ELR (cell line): ENCODE measurements at places on chromosomes 7 and 10.

- no peak for DNase-seq
Observed at GRCh38 chr7:2978408-2978807, 65.3 kb downstream of the CARD11 start.

DNA sequence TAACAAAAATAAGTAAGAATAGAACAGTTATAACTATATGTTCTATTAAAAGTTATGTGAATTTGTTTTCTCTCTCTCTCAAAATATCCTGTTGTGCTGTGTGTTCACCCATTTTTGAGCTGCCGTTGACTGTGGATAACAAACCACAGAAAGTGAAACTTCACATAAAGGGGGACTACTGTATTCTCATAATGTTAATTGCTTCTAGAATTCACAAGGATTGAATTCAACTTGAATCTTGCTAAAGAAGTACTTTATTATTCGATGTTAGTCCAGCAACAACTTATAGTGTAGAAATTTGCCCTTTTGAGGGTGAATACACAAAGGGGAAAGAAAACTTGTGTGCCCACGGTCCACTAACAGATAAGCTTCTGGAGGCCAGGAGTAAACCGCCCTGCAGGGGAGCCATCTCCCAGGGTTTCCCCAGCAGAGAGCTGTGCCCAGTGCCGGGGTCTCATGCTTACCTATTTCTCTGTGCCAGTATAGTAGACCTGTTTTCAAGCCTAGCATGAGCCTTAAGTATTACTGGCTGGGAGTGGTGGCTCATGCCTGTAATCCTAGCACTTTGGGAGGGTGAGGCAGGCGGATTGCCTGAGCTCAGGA, 87.1 kb downstream of the KAT6B start:
- DNase-seq, result no peak

GRCh38 chr10:79238158-79238520, 109.1 kb upstream of the PPIF start:
- no peak for DNase-seq

- peak; percentile 74 for DNase-seq
Observed at GRCh38 chr10:78457804-78458482, 424.3 kb downstream of the RPS24 start.

DNA sequence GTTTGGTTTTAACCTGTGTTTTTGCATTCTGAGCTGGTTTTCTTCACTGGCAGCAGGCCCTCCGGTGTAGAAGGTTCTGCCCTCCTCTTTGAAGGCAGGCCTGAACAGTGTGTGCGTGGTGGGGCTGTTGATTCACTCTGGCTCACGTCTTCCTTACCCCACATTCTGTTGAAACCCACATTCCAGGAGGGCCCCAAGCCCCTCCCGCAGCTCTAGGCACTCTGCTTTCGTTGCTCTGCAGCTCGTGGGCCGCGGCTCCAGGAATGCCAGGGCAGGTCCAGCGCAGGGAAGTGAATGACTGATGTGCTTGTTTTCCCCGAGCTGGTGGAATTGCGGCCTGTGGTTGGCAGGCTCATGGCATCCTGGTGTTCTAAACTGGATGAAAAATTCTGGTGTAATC, 49.0 kb downstream of the HTRA1 start:
- DNase-seq, result peak; percentile 45

DNA sequence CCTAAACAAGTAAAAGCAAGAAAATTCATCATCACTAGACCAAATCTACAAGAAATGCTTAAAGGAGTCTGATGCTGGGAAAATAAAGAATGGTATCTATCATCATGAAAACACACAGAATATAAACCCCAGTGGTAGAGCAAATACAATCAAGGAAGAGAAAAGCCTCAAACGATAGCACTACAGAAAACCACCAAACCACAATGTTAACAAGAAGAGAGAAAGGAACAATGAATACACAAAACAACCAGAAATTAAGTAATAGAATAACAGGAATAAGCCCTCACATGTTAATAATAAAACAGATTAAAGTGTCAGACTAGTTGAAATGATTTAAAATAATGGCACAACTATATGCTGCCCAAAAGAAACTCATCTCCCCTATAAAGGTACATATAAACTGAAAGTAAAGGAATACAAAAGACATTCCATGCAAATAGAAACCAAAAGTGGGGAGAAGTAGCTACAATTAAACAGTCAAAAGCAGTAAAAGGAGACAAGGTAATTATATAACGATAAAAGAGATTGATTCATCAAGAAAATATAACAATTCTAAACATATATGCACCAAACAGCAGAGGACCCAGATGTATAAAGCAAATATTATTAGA, 77.3 kb downstream of the JMJD1C start:
- DNase-seq, result no peak

DNA sequence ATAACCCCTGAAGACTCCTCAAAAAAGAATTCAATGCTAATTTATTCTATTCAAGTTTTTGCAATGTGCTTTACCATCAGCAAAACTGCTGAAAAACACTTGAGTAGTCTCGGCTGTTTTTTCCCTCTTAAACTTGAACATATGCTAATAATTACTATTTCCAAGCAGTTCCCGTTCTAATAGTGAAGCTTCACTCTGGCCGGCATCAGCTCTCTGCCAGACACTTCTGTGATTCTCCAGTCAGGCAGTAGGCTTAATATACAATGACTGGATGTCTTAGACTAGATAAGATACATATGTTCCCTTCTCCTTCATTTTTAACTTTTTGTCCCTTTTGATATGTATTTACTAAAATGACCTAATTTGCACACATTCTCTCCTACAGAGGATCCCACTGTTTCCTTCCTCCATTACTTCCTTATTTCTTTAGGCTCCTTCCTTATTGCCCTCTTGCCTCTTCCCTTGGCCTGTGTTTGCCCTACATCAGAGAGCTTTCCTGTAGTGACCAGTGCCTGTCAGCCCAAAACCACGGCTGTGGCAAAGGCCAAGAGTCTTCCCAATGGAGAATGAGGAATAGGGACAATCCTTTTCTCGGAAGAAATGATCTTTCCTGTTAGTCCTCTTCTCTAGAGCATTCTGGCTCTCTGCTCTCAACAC, 23.5 kb downstream of the HEPACAM2 start:
- no peak for DNase-seq

DNA sequence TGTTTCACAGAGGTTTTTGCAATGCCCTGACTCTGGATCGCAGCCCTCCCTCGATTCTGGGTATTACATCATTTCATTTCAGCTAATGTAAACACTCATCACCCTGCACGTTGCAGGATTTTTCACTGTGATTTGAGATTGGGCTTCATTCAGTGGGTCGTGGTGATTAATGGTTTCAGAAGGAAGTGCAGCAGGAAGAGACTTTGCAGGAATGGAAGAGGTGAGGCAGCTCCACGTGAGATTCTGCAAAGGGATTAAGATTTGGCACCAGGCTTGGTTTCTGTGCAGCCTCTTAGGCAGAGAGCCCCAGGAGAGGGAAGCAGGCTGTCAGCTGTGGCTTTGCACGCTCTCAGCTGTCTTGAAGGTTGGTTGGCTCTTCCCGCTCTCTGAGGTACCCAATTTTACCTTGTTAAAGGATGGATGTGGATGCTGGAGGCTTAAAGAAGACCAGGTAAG, 95.2 kb downstream of the PLCE1 start:
- peak; percentile 22 for DNase-seq

- DNase-seq, result peak; percentile 80
Observed at GRCh38 chr7:100489824-100490223, 6.1 kb downstream of the NYAP1 start.

DNA sequence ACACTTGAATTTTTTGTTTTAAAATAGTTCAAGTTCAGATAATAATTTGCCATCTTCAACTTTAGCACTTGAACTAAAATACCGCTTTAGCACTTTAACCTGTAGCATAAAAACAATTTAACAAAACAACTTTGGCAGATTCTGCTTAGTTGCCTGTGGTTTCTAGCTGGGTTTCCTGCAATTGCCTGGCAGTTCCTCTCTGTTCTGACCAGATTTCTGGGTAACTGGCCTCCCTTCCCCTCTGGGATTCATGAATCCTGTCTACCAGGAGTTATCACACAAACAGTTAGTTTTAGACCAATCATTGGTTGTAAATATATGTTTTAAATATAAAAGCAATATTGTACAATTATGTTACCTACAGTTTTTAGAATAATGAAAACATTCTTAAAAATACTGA, 89.8 kb upstream of the HDAC9 start:
- DNase-seq, result no peak

DNA sequence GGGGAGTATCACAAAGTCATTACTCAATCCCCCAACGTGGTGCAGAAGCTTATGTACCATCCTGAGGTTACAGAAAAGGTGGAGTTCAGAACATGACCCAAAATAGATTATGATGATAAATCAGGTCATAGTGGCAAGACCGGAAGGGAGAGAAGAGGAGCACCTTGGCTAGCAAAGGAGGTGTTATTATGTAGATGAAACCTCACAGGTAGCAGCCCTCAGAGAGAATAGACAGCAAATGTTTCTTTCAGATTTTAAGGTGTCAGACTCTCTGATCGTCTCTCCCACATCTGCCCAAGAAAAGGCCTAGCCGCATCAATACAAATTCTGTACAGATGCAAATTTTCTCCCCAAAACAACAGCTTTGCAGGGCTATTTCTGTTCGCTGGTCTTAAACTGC, 88.3 kb upstream of the SEMA3D start:
- no peak for DNase-seq

DNA sequence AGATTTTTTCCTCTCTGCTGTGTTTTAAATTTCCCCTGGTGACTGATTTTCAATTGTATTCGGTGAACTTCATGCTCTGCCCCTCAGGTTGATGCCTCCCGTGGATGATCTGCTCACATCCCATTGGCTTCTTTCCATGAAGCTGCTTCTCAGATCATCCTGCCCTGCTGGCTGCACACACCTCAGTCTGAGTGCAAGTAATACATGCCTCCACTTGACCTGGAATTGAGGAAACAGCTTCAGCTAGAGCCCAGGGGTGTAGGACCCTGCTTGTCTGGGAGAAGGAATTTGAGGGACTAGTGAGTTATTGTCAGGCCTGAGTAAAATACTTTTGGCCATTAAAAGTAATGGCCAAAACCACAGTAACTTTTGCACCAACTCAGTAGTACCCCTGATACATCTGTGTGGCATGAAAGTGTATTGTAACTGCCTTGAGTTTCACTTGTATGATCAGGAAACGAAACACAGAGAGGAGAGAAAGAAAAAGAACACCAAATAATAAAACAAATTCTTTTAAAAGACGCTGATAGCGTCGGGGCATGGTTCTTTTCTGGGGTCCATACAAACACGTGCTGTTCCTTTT, 49.4 kb downstream of the SPAM1 start:
- DNase-seq, result no peak

GRCh38 chr10:114207349-114207748, 28.2 kb downstream of the TDRD1 start:
- DNase-seq, result no peak

GRCh38 chr7:129843978-129844840, 108.6 kb downstream of the UBE2H start:
- peak; percentile 43 for DNase-seq

DNA sequence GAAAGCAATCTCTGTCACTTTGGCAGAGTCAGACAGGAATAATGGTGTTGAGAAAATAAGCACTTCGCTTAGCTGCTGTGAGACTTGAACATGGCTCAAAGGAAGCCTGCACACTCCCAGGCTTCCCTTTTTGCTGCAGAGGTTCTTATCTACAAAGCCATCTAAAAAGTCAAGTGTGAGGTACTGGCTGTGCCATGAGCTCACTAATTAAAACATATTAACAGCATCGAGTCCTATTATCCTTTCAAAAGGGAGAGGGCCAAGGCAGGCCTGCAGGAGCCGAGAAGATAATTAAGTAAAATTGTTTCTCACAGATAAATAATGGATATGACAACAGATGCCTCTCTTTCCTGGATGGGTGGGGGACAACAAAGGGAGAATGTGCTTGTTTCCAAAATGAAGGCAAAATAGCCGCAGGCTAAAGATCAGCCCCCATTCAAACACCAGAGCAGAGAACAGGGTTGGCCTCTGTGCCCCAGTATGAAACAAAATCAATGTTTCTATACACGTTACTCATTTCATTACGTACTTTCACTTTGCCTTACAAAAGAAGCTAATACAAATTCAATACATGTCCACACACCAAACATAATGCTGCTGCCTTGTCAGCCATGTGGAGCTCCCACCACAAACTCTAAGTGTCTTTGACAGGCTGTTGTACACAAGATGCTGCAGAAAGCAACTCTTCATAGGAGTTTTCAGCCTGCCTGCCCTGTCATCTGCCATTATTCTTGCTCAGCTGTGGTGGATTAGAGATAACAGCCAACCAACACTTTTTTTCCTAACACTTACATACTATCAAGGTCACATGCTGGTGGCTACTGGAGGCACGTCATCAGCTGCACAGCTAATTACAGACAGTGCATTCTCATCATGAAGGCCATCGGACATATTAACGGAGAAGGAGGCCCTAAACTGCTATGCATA, 55.3 kb downstream of the ELAPOR2 start:
- no peak for DNase-seq

DNA sequence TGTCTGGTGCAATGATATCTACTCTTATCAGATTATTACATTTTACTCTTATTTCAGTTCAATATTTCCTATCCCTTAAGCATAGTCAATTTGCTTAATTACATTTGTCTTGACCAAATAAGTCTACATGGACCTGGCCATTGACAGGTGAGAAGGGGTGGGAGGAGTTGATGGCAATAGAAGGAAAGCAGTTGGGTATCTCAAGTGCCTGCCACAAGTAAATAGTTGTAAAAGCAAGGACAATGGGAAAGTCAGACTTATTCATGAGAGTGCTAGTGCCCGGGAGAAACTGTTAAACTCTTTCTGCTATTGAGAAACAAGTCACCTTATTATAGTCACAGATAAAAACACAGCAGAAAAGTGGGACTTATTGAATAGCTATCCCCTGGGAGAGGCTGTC, 32.4 kb upstream of the HGF start:
- no peak for DNase-seq

DNA sequence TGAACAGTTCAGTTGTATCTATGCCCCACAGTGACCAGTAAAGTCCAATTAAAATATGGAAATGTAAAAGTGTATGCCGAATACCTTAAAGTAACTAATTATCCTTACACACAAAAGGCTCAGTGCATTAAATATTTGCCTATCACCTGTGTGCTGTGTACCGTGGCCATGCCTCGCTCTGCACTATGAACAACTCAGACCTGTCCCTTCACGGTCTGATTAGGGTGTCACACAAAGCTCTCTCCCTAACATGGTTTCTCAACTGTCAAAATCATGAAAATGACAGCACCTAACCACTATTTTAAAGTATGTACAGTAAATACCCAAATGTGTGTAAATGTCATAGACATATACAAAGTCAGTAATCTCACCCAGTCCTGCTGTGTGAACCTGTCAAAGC, 43.1 kb downstream of the STK17A start:
- DNase-seq, result no peak

- DNase-seq, result no peak
Observed at GRCh38 chr7:31302356-31302755, 38.2 kb downstream of the NEUROD6 start.

GRCh38 chr10:99682032-99682431, 22.7 kb downstream of the ENTPD7 start:
- no peak for DNase-seq

- peak; percentile 19 for DNase-seq
Observed at GRCh38 chr10:124864421-124865193, 63.0 kb downstream of the ABRAXAS2 start.

GRCh38 chr10:118971187-118971586, 58.3 kb upstream of the NANOS1 start:
- no peak for DNase-seq

DNA sequence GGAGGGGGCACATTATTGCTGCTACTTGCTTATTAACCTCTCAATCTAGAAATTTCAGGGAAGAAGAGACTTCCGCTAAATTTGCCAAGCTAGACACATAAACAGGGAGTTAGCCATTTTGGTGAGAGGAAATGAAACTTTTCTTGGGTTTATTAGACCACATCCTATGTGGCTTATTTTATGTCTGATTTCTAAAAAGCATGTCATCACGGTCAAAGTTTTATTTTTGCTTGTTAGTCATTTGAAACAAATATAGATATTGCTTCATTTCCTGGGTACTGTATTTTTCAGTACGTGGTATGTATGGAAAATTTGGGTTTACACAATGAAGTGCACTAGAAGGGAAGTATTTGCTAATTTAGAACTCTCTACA, 144.1 kb downstream of the TCF7L2 start:
- peak; percentile 66 for DNase-seq
